B cell (primary cell): ENCODE measurements at places on chromosomes 7 and 10.

DNA sequence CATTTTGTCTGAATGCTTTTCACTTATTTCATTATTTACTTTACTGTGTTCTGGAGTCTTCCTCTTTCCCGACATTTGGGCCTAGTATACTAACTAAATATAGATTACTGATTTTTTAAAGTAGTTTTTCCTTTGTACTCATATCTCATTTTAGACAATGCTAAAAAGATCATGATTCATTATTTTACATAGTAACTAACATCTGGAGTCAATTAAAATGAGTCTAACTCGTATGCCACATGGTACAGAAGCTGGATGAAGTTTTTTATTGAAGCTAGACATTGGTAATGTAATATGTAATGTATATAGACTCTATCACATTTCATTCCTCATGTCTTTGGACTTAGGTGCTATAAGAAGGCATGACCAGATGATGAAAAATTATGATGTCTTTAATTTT, 156.3 kb upstream of the HGF start:
- no peak for DNase-seq

DNA sequence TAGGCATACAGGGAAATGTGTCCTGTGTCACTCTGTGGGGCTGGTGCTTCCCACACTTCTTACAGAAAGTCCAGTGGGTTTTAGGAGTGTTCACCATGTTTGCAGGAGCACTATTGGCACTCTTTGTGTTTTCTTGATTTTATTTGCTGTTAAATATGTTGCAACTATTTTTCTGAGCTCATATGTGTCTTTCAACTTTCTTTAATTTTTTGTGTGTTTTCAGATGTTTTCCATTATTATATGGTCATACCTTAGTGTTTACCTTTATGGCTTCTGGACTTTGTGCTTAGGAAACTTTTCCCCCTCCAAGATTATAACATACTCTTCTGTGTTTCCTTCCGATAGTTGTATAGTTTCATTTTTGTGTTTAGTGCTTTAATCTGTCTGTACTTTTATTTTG, 20.8 kb upstream of the NUDCD3 start:
- no peak for DNase-seq

DNA sequence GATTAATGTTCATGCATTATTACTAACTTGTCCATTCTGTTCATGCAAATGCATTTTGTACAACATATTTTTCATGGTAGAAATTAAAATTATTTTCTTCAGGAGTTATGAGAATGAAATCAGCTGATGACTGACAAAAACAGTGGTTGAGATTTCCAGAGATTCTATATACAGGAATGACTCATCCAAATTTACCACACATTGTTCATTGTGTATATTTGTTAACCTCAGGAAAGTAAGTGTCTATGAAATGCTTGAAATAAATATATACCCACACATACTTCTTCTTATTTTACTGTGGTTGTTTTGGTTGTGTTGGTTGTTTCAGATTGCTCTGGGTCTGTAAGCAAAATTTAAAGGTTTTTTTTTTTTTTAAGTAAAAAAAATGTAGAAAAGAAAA, 108.1 kb upstream of the SP8 start:
- no peak for DNase-seq

DNA sequence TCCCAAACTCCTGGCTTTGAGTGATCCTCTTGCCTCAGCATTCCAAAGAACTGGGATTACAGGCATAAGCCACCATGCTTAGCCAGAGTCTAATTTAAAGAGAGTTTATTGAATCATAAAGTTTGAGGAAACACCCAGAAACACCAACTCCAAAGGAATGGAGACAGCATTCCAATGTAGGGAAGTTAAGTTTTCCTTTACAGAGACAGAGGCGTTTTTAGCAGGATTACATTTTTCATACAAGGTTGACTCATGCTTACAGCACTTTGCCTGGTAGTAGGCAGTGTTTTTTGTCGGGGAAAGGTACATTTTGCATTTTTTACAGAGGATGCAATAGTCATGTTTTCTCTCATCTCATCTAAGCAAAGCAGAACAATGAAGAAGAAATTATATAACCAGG, 18.9 kb upstream of the OPN4 start:
- DNase-seq: no peak

- no peak for DNase-seq
These were observed 75.6 kb upstream of the NRBF2 start for GRCh38 chr10:63057509-63057908.

DNA sequence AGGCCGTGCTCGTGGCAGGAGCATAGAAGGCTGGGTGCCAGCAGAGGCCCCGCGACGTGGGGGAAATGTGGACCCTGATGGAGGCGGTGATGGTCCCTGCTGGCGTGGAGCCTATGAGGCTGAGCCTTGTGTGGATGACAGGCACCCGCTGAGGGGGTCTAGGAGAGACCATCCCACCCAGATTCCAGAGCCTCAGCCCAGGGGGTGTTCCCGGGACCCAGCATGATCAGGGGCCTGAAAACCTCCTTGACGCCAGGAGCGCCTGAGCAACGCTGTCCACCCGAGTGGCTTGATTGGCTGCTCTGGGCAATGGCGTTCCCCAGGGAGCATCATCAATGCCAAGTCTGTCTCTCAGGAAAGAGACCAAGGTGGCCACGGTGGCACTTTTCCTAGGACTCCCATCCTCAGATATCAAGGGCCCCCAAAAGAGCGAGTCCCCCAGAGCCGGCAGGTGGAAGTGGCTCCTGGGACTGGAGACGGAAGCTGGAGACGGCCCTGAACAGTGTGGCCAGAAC, 61.1 kb downstream of the PWWP2B start:
- no peak for DNase-seq

DNA sequence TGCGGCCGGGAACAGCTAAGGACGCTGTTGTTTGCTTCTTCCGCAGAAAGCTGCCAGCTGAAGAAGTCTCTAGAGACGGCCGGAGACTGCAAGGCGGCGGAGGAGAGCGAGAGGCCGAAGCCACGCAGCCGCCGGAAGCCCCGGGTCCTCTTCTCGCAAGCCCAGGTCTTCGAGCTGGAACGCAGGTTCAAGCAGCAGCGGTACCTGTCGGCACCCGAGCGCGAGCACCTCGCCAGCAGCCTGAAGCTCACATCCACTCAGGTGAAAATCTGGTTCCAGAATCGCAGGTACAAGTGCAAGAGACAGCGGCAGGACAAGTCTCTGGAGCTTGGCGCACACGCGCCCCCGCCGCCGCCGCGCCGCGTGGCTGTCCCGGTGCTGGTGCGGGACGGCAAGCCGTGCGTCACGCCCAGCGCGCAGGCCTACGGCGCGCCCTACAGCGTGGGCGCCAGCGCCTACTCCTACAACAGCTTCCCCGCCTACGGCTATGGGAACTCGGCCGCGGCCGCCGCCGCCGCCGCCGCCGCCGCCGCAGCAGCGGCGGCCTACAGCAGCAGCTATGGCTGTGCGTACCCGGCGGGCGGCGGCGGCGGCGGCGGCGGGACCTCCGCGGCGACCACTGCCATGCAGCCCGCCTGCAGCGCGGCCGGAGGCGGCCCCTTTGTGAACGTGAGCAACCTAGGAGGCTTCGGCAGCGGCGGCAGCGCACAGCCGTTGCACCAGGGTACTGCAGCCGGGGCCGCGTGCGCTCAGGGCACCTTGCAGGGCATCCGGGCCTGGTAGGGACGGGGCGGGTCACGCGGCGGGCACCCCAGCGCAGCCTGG, 2.4 kb downstream of the NKX2-3 start:
- peak; percentile 79 for DNase-seq

DNA sequence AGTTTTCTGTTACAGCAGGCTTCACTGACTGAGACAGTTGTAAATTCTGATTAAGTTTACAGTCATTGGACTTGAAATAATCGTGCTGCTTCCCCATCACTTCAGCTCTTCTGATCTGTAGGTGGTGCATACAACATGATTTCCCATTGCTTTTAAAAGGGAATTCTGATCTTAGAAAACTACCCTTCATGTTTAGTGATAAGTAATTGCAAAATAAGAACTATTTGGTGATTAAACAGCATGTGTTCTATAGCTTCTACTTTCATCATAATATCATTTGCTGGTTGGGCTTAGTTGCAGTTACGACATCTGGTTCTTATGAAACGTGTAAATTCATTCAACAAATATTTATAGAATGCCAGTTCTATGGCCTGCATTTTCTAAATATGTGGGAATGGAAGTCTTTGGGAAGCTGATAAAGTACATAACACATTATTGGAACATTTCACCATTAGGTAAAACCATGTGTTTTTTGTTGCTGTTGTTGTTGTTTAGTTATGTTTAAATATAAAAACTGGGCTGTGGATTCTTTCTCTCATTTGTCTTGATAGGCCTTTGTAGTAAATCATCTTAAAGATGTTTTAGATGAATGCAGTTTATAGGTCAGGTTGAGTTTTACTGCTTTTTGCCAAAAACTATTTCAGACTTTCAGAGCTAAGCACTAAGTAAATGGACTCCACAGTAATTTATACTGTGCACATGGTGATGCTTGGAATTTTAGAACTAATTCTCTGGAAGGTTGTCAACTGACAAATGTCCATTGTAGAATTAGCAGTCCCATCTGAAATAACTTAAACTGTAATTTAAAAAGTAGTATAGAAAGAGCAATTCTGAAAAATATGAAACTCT, 13.1 kb downstream of the GNAI1 start:
- no peak for DNase-seq

GRCh38 chr7:107469929-107470328, at the start of gene GPR22:
TSS of gene GPR22 (plus strand) at chr7:107470057. CDS start at chr7:107474061, 4,004 bp downstream.
- DNase-seq: no peak

DNA sequence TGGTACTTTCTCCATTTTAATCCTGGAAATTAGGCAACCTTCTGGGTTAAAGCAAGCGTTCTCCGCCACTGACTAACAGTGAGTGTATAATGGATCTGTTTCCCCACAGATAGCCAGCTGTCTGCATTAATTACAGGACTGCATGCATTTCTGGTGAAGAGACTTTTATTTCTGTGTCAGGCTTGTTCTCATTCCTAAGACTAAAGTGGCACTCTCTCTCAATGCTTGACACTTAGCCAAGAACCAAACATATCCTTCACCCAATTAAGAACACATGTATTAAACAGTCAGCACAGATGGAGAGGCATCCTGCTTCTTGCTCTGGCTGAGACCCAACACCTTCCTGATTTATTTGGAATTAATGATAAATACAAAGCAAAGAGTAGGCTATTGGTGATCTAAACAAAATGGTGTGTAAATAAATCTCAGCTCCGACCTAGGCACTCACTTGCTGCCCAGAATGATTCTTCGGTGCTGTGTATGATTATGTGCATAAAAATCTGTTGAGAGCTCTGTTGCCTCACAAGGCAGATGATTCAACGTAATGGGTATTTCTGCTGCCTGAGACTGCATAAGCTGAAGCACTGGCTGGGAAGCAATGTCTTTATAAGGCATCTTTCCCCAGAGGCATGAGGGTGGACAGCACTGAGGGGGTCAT, 16.8 kb downstream of the CALU start:
- DNase-seq: no peak

DNA sequence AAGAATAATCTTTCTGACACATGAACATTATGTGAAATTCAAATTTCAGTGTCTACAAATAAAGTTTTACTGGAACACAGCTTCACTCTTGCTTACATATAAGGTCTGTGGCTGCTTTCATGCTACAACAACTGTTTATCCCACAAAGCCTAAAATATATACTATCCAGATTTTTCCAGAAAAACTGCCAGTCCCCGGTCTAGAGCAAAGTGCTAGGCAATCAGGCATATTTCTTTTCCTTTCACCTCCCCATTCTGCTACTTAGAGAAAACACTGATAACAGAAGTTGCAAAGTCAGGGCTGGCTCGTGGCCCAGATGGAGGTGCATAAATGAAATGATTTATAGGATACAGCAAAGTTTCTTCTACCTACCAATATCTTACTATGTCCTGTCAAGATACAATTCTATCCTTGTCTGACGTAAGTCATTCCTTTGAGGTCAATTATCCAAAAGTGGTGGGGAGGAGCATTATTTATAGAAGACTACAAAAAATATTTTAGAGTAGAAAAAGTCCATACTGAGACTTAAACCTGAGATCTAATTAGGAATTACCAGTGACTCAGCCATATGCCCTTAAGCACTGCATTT, 384.1 kb downstream of the NXPH1 start:
- DNase-seq: no peak

- DNase-seq: peak; percentile 61
These were observed 11.1 kb downstream of the FAM53B start for GRCh38 chr10:124732931-124733570.

DNA sequence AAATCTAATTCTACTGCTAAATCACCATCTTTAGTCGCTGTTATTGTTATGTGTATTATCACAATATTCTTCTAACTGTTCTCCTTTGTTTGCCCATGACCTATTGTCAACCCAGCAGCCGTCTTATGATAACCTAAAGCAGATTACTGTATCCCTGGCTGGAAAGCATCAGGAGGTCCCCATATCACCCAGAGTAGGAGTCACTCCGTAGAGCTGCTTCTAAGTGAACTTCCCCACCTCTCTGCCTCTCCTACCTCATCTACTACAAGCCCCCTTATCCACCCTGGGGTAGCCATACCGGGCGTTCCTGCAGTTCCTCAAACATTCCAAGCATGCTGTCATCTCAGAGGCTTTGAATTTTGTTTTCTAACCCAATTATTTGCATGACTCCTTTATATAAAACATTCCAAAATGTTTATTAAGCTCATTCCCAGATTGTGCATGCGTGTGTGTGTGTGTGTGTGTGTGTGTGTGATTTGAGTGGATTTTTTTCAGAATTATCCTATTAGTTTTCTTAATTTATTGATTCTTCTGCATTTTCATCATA, 39.7 kb downstream of the POU6F2 start:
- no peak for DNase-seq

DNA sequence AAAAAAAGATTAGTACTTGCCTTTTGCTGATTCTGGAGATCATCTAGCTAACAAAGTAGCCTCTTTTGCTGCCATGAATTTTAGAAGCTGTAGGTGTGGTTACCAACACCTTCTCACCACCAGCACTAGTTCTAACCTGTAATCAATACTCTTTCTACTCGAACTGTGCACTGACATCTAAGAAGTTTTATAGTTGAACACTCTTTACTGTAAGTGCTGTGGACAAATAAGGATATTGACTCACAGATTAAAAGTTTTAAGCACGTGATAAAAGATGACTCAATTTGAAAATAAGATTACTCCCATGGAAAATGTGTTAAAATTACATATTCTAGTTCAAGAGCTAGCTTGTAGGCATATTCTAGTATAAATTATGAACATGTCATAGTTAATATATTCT, 89.9 kb downstream of the REEP3 start:
- no peak for DNase-seq

GRCh38 chr10:29495366-29495765, 139.4 kb downstream of the SVIL start:
- no peak for DNase-seq

DNA sequence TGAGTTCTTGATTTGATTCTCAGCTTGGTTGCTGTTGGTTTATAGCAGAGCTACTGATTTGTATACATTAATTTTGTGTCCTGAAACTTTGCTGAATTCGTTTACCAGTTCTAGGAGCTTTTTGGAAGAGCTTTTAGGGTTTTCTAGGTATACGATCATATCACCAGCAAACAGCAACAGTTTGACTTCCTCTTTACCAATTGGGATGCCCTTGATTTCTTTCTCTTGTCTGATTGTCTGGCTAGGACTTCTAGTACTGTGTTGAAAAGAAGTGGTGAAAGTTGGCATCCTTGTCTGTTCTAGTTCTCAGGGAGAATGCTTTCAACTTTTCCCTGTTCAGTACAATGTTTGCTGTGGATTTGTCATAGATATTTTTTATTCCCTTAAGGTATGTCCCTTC, 86.2 kb downstream of the PLXDC2 start:
- DNase-seq: no peak

GRCh38 chr10:61904733-61905725, 3.5 kb downstream of the ARID5B start:
- peak; percentile 74 for DNase-seq
